ENCODE measurements at places on chromosomes 7 and 10. TPM values are rescaled to one million over a fixed set of nuclear protein-coding genes. Genes with fewer than 3 reads are reported as not detected.
A peak's percentile ranks its signal among the peaks of the same experiment; 100 is the strongest.

- DNase-seq: no peak
Measured at GRCh38 chr7:156129522-156129921, 317.3 kb upstream of the SHH start.

C10orf62 gene
- not detected for total RNA-seq

MMP21 gene
- not detected for total RNA-seq

GRCh38 chr10:122173766-122174435 is 97.2 kb upstream of the BTBD16 start:
- no peak for DNase-seq

GRCh38 chr10:129919358-129919757 is 44.7 kb downstream of the EBF3 start:
- no peak for DNase-seq

GRCh38 chr10:35577926-35578617 is 27.1 kb upstream of the GJD4 start:
- DNase-seq: no peak

- DNase-seq: peak; percentile 99
Measured at GRCh38 chr7:25862261-25863004, 289.6 kb upstream of the NFE2L3 start.

HOXA7 gene
- 29.8 TPM for total RNA-seq

GRCh38 chr7:70657571-70657970 is 474.4 kb upstream of the GALNT17 start:
- DNase-seq: no peak

UPK3BL2 gene
- total RNA-seq: 18.7 TPM

DNA sequence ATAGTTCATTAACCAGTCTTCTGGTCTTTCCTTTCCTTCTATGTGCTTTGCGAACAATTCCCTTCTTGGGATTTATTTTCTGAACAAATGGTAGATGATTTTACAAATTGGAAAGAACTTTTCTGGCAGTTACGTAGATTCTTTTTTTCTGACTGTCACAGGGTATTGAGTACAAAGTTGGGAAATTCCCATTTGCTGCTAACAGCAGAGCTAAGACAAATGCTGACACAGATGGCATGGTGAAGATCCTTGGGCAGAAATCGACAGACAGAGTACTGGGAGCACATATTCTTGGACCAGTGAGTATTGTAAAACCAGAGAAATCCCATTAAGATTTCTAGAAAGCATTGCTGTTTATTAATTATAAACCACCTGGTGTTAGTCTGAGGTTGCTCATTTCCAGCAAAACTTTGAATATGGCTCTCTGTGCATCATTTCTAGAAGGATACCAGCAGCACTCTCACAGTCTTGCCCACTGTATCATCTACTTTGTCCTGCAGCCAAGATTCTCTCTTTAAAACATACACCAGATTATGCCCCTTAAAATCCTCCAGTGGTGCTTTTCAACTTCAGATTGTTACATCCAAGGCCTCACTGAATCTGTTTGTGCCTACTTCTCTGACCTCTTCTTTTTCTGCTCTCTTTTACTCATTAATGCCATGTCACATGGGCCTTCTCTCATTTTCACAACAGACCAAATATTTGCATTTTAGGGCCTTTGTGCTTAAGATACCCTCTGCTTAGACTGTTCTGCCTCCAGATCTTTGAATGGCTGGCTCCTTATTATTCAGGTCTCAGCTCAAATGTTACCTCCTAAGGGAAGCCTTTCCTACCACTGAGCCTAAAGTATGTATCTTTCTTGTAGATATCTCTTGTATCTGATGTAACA is 27.0 kb downstream of the DLD start:
- DNase-seq: no peak

DNA sequence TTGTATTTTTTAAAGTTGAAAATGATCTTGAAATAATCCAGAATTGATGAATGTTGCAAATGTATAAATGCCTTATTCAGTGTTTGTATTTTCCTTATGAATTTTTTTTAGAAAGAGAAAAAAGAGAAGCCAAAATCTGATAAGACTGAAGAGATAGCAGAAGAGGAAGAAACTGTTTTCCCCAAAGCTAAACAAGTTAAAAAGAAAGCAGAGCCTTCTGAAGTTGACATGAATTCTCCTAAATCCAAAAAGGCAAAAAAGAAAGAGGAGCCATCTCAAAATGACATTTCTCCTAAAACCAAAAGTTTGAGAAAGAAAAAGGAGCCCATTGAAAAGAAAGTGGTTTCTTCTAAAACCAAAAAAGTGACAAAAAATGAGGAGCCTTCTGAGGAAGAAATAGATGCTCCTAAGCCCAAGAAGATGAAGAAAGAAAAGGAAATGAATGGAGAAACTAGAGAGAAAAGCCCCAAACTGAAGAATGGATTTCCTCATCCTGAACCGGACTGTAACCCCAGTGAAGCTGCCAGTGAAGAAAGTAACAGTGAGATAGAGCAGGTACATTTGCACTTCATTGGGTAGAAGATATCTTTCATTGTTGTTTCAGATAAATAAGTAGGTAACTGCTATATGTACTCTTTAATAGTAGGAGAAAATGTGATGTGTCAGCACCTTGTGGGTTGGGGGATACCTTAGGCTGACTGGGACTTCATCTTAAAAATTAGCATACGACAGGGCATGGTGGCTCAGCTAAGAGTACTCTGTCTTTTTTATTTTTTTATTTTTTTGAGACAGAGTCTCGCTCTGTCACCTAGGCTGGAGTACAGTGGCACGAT is 3.9 kb downstream of the DDX21 start:
- DNase-seq: no peak

DNA sequence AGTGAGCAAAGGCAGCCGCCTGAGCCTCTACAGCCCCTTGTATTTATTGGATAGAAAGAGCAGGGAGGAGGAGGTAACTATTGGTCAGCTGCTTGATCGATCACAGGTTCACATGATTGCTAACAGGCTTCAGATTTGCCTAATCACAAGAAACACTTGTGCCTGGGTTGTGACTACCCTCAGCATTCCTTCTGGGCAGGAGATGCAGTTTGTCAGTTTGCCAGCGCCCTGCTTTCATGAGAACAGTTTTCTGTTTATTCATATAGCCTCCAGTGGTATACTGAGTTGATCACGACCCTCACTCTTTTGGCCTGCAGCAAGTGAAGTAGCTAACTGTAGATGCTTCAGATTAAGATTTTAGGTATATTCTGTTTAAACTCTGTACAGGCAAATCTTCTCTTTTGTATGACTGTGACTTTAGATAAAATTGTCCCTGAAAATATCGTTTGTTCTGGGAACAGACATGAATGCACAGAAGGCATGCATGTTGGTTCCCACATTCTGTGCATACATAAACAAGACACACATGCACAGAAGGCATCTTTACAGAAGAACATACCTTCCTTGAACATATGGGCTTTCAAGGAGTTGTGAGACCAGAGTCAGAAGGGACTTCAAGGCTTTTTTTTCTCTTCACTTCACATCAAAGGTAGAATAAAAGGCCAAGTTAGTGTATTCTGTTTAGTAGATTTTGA is 422.4 kb upstream of the STEAP1 start:
- DNase-seq: no peak

- no peak for DNase-seq
Measured at GRCh38 chr7:127486654-127487053, 94.1 kb upstream of the ZNF800 start.

- no peak for DNase-seq
Measured at GRCh38 chr7:32916006-32916405, 24.4 kb upstream of the KBTBD2 start.

DNA sequence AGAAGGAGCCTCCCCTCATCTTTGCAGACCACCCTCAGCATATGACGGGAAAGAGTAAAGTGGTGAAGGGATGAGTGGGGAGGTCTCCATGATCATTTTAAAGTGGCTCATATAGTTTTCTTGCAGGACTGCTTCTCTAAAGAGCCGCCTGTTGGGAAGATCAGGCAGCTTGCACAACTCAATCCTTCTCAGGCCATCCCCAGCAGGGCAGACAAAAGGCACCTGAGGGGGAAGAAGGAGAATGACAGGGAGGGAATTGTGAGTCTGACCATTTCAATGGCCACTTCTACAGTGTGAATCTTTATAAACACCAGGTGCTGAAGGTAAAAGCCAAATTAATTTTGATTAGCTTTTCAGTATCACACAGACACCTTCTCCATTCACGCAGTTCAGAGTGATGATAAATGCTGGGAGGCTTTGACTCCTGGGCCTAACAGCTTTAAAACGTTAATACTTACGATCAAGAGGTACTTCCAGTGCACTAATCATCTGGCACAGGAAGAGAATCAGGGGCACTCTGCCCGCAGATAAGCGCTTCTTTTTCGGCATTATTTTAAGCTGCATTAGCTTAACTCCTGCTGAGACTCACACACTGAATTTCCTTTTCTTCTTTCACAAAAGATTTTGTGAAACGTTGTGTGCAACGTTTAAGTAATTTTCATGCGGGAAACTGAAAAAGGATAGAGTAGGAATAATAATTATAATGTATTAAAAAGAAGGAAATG is 109.5 kb upstream of the LAMB4 start:
- no peak for DNase-seq

DNA sequence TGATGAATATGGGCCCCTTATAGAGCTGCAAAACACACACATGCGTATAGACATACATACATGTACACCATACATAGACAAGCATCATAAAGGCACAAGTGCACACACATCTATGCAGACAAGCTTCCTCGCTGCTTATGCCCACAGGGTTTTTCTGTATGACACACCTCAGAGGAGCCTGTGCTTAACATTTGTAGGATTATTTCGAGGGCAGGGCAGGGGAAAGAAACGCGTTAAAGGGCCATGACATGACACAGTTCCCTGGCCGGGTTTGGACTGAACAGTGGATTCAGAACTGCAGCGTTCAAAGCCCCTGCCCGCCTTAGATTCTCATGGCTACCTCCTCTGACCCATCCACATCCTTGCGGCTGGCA is 44.8 kb downstream of the CHST3 start:
- no peak for DNase-seq

DNA sequence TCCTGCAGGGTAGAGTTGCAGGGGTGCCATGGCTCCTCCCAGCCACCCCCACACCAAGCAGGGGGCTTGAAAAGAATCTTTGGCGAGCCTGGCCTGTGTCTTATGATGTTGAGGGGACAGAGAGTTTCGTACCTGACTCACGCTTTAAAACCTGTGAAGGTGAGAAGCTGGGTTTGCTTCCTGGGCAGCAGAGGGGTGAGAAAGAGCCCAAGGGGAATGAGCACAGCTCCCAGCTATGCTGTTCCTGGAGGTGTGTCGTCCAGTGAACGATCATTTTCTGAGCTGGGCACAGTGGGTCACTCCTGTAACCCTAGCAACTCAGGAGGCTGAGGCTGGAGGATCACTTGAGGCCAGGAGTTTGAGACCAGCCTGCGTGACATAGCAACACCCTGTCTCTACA is 13.5 kb upstream of the ADRB1 start:
- DNase-seq: no peak

DNA sequence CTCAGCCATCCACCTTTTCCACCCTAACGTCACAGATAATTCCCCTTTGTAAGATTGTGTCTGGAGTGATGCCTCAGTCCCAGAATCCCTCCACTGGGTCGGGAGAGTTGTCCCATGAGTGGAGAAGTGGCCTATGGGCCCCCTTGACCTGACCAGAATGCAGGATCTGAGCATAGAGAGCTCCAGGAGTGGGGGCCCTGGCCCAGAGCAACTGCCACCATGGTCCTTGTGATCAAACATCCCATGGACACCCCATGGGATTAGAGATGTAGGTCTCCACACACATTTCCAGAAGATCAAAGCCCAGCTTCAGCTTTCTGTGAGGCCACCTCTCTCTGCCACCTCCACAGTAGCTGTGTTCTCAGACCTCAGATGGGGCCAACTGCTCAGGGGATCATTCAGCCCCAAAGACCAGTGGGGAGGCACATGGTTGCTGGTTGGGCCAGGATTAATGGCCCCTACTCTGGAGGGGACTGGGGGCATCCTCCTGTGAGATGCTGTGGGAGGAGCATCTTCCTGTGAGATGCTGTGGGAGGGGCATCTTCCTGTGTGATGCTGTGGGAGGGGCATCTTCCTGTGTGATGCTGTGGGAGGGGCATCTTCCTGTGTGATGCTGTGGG is 28.5 kb upstream of the DPYSL4 start:
- DNase-seq: peak; percentile 13

CCZ1 gene
- 72.8 TPM for total RNA-seq

MCM10 gene
- 1.6 TPM for total RNA-seq

- DNase-seq: no peak
Measured at GRCh38 chr7:70383066-70383782, 748.7 kb upstream of the GALNT17 start.

GHITM gene
- 279 TPM for total RNA-seq

DNA sequence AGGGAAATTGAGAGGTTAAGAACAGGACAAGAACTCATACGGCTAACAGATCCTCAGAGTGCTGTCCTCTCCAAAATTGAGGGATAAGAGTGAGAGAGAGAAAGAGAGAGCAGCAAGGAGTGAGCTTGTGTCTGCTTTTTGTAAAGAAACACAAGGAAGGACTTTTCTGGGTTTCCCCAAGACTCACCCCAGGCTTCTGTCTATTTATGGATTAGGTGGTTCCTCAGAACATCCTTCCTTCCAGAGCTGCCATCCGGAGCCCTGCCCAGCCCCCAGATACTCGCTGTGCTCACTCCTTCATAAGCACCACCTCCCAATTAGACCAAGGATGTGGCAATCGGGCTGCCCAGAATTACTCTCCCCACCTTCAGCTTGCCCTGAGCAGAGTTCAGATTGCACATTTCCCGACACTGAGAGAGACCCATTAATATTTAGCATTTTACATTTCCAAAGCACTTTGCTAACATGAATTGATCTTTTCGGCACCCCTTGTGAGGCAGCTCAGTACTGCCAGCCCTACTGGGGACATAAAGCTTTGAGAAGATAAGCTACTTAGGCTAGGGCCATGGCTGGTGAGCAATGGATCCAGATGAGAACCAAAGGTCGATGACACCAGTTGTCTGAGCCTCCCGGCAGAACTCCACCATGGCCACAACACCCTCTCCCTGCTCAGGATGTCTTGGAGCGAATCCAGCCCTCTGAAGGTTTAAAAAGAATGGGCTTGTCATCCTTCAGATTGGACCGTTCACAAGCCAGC is 19.2 kb upstream of the R3HCC1L start:
- DNase-seq: no peak

DNA sequence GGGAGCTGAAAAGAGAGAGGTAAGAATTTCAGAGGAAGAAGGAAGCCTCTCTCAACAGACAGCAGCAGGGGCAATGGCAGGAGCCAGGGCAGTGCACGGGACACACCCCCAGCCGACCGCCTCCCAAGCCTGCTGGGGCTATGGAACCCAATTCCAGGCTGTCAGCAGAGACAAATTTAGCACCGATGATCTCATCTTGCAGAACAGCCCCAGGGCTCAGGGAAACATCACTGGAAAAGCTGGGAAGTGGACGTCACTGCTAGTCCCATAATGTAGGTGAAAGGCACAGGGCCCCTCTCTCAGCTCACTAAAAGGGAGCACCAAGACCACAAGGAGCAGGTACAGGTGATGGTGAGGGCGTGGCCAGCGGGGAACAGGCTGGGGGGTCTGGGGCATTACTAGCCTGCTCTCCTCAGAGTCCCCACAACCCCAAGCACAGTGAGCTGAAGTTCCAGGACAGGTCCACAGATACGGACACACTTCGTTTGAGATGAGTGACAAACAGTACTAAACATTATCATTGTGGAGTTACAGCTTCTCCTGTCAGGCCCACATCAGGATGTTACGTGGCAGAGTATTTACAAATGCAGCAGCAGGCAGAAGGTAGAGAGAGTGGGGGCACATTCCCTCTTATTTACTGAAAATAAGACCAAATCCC is 103.7 kb downstream of the PLXNA4 start:
- DNase-seq: no peak

- DNase-seq: no peak
Measured at GRCh38 chr7:17144322-17144721, 154.1 kb upstream of the AHR start.

MINDY4 gene
- 9.1 TPM for total RNA-seq

RAB11FIP2 gene
- 9.8 TPM for total RNA-seq

- no peak for DNase-seq
Measured at GRCh38 chr10:23197416-23197861, 5.3 kb downstream of the PTF1A start.

All from mucosa of descending colon (tissue), 3 donors.